AG09319 (cell line): ENCODE measurements at places on chromosomes 4 and X.

DNA sequence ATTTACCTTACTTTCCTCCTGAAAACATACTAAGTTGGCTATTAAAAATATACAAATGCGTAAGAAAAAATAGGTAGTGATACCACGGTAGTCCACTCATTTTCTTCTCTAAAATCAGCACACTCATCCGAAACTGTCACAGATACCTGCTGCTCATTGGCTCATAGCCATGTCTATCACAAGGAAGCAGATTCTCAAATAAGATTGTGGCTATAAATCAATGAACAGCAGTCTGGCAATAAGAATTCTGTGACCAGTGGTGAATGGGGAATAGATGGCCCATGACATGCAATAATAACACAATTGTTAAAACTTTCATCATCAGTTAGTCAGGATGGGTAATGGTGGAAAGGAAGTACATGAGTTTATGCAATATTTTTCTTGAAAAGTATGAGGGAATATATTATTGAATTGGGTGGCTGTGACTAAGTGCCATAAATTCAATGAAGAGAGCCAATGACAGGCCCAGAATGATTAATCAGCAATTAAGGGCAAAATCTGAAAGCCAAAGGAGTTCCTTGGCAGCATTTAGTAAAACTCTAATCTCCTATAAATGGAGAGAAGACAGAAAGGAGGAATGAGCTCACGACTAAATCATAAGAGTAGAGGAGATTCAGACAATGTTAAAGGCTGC lies 202.3 kb upstream of the NEIL3 start:
- no peak for DNase-seq

DNA sequence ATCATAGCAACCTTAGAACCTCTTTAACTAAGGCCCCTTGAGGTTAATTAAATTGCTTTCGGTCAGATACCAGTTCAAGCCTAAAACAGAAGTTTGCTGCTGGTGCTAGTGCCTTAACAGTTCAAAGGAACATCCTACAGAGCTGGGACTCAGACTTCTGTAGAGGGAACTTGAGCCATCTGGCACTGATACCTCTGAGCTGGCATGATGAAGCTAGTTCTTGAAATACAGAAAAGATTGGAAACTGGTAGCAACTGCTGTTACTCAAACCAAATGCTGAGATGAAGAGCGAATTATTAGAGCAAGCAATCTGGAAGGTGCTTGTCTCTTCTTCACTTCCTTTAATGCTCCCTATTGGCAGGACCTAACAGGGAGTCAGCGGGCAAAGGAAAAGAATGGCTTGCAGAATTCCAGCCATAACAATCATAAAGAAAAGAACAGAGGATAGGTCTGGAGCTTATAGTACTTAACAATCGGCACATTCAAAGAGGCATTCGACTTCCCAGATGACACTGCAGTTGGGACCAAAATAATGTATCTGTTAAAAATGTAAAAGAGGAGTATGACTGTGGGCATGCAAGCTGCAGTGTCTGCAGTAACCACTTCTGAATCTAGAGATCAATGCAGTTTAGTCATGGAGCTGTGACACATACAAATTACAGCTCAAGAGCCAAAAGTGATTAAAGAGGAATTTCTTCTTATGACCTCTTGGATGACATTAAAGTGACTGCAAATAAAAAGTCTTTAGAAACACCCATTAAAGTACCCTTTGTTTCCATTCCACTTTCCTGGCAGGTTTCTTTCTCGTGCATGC lies 298.9 kb downstream of the PDGFC start:
- no peak for DNase-seq

DNA sequence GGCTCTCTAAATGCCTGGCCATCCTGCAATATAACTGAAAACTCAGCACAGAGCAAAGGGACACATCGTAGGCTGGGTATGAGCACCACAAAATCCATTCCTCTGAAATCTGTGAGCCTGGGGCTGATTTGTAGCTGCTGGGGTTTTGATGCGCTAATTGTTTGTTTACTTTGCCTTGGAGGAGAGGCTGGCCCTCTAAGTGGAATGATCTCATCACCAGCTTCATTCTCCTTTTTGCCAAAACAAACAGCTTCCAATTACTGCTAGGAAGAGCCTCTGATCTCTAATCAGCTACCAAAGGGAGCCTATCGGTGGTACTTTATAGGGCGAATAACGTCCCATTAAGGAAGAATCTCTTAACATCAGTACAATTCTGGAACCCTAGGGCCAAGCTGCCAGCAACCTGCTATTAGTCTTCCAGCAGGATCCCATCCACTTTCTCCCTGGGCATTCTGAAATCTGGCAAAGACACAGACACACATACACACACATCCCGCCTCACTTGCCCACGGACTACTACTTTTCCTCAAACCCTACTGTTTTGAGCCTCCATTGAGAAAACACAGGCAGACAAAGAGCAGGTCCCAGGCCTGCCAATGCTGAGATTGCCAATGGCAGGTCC lies 5.8 kb downstream of the ANOS1 start:
- DNase-seq = no peak

- no peak for DNase-seq
Observed at GRCh38 chrX:51878056-51878455, 15.4 kb upstream of the MAGED1 start.

DNA sequence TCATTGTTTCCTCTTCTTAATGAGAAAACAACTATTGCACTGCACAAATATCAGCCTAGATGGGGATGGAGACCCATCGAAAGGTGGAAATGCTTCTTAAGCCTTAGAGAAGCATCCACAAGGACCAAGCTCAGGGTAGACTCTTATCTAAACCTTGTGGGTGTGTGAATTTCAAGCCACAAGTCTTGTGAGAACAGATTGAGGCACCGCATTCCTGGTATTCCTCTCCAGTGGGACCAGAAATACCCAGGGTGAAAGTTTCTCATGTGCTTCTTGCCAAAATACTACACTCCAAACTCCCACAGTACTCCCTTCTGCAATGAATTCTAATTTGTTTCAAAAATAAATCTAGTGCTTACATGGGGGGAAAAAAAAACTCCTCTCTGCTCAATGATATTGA lies 375.6 kb downstream of the PDGFC start:
- DNase-seq = no peak

DNA sequence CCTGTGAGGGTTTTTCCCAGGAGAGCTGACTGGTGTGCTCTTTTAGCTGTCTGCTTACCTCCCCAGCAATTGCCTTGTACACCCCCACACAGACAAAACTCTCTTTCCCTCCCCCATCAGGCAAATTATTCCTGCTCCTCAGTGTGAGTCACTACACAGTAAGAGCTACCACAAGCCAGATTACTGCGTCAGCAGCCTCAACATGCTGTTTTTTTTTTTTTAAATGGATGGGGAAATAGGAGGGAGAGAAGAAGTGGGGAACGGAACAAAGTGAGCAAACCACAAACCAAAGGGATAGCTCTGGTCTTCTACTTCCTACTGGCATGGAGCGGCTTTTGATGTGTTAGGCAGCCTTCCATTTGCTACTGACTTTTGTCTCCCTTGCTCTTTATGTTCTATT lies 107.5 kb upstream of the ACSL4 start:
- DNase-seq = peak; percentile 69

GRCh38 chr4:40948014-40948413 lies 198.3 kb downstream of the NSUN7 start:
- no peak for DNase-seq

DNA sequence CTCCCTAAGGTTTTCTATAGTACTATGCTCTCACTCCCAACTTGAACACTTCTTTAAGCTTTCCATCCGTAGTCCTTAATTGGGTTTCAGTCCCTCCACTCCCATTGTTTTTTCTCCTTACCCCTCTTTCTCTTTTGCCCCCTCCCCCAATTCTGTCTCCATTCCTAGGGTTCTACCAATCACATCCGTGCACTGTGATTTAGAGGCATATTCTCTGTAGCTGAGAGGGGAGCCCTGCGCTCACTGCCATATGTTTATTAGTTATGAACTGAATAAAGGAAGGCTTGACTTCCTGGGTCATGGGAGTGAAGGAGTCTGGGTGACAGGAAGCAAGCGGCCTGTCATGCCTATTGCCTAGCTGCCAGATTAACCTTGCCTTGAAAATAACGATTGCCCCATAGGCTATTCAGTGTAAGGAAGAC lies 471 bp downstream of the MCTS1 start:
- DNase-seq = no peak
